ENCODE measurements at places on chromosomes 12 and 14.

GRCh38 chr14:85421186-85421877 is 108.6 kb upstream of the FLRT2 start:
- DNase-seq, result no peak

DNA sequence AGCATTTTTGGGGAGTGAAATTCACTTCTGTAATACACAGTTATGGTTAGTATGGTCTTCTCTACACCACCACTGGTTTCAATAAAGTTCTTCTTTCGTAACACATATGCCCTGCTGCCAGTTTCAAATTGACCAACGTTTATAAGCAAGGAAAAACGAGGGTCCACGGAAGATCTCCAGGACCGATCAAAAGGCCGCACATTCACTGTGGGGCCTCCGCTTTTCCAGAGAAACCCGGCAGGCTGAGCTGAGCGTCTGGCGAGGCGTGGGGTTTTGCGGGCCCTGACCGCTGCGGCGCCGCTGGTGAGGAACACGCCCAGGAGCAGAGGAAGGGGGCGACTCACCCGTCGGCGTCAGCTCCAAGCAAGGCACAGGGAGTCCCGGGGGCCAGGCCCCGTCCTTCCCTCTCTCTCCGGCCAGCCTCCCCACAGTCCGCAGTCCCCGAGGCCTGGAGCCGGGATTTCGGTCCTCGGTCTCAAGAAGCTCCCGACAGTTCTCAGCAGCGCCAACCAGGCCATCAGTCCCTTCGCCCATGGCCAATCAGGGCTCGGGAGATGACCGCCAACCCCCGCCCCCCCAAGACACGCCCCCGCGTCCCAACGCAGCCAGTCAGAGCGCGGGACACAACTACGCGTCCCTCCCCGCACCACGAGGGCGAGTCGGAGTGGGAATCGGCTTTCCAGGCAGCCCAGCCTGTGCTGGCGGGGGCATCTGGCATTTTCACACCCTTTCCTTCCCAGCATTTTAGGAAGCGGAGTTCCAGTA is at the start of gene MTERF2:
Gene MTERF2, minus strand, starts transcription at position 522 of the 765 bp plus-strand sequence. CDS start 8,432 bp downstream, outside the sequence.
- DNase-seq, result peak; percentile 87

- no peak for DNase-seq
These were observed 371.1 kb downstream of the SEC23A start for GRCh38 chr14:38731962-38732361.

DNA sequence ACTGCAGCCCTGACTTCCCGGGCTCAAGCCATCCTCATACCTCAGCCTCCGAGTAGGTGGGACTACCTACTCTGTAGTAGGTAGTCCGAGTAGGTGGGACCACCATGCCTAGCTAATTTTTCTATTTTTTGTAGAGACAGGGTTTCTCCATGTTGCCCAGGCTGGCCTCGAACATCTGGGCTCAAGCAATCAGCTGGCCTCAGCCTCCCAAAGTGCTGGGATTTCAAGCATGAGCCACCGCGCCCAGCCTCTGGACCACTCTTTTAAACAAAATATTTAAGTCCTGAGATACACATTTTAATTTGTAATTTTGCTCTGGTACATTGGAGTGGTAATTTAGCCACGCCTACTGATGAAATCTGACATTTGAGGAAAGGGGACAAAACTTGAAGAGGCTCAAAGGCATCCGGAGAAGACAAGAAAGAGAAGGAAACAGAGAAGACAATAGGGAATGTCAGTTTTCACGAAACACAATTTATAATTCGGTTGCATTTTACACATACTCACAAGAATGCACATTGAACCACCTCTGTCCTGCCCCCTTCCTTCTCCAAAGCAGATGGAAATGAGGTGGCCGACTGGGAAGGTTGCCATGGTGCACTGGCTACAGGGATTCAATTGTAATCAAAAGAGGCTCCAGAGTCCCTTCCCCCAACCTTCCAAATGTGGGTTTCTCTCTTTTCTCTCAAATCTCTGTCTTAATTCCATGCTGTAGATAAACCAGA is 9.7 kb upstream of the TUBA1A start:
- DNase-seq, result no peak

GRCh38 chr12:113459981-113460380 is 11.7 kb downstream of the LHX5 start:
- DNase-seq, result no peak

- DNase-seq, result peak; percentile 73
These were observed at the start of gene PLEK2 for GRCh38 chr14:67411820-67412421. Gene PLEK2 (minus strand): TSS chr14:67412165. CDS start chr14:67412059, 106 bp downstream.

GRCh38 chr12:76263696-76264095 is 84.5 kb downstream of the BBS10 start:
- no peak for DNase-seq

DNA sequence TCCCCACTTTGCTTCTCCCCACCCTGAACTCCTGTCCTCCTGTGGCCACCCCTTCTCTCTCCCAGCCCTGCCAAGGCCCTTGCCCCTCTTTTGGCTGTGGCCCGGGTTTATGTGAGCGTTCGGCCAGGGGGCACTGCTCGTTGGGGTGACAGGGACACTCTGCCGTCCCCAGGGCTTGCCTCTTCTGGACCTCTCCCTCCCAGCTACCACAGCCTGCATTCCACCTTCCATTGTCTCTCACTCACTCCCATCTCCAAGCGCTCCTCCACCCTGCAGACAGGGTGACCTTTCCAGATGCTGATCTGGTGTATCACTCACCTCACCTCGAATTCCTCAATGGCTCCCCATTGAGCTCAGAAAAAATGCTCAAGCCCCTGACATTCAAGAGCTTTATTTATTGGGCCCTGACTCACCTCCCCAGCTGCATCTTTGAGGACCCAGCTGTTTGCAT is 1.4 kb downstream of the SERPINA9 start:
- no peak for DNase-seq

GRCh38 chr12:16962889-16963288 is 356.9 kb upstream of the LMO3 start:
- DNase-seq, result no peak

DNA sequence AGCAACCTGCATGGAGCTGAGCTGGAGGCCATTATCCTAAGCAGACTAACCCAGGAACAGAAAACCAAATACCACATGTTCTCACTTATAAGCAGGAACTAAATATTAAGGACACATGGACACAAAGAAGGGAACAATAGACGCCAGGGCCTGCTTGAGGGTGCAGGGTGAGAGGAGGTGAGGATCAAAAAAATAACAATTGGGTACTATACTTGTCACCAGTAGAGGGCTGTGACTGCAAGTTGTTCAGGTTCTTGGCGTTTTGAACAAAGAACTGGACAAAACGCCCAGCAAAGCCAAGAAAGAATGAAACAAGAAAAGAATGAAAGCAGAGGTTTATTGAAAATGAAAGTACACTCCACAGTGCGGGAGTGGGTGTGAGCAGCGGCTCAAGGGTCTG is 208.5 kb upstream of the NEDD1 start:
- no peak for DNase-seq

DNA sequence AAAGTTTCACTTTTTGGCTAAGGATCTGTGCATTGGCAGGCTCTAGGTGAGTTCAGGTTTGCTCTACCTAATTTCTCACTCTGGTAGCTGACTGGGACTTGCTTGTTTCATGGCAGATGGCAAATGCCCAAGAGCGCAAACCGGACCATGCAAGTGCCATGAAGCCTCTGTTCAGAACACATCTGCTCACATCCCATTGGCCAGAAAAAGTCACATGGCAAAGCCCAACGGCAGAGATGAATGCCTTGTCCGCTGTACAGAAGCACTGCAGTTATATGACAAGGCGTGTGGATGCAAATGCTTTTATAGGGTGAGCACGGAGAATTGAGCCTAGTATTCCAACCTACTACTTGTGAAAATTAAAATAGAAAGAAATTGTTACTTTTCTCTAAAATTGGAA is 202.2 kb upstream of the HMGA2 start:
- no peak for DNase-seq

DNA sequence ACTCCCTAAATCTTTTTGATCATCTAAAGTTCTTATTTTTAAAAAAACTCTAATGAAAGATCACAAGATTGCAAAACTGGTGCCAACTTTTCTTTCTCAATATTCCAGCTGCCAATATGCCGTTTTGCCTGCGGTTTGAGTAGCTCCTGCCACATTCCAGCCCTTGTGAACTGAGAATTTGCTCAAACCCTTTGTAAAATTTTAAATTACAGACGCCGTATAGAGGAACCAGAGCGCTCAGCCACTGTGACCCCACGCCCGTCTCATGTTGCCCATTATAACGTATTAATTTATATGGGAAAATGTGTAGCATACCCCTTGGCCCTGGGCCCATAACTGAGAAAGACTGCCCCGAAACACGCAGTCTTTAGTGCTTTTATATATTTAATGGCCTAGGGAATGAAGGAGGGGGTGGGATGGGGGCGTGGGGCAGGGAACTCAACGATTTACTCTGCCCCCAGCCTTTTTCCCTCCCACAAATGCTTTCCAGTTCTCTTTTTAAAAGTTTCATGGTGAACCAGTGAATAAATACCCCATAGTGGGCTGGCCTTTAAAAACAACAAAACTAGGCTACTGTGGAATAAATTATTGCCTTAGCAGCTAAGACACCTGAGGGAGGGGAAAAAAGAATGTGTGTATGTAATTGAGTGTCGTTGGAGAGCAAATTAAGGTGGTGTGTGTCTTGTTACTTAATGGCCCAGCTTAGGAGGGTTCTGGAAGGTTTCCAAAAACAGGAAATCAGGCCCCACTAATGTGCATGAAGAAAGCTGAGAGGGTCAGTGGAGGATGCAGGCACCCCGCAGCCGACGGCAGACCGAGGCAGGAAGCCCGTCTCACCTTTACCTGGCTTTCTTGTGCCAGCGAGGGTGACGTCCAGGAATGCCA is 45.7 kb upstream of the RFLNA start:
- DNase-seq, result no peak

DNA sequence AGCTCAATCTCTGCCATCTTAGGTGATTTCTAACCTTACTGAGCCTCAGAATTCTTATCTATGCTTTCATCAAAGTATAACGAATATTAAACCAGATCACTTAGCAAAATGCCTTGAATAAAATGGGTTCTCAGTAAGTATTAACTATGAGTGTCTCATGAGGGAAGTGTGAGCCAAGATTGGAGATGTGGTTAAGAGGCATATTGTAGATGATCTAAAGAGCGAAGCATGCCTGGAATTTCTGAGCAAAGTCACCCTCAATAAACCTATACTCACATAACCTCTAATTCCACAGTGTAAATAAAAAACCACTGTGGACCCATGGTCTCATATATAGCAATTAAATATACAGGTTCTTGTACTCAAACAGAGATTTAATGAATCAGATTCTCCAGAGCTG is 193.1 kb upstream of the FSCB start:
- DNase-seq, result no peak

GRCh38 chr14:94175011-94175745 is 1.1 kb downstream of the PPP4R4 start:
- DNase-seq, result peak; percentile 20

DNA sequence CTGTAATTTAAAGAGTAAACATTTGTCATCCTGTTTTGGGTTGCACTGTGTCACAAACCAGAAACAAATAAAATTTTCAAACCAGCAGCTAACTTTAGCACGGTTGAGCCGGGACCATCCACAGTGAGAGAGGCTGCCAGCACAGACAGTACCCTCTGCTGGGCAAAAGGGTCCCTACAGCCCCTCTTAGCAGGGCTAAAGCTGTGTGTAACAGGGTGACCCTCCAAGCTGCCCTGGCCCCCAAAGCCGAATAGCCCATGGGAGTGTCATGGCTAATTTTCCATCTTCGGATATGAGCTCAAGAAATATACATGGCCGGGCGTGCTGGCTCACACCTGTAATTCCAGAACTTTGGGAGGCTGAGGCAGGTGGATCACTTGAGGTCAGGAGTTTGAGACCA is 157.1 kb upstream of the GRIN2B start:
- no peak for DNase-seq

GRCh38 chr14:21322716-21323115 is 42.8 kb downstream of the RPGRIP1 start:
- no peak for DNase-seq

DNA sequence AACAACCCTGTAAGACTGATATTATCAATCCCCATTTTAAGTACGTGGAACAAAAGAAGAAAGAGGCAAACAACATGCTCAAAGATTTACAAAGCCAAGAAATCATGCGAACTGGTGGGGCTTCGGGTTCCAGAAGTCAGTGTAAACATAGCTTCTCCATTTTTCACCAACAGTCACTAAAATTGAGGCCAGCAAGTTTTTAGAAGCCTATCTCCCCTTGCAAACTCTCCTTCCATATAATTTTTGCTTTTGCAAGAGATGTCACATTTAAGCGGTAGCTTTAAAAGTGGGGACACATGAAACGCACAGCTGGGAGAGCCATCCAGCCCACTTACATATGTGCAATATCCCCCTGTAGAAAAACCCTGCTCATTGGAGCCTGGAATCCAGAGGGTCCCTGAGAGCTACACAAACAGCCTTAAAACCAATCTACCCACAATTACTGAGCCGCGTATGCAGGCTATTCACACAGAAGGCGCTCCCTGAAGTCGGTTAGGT is 797 bp downstream of the SLC11A2 start:
- no peak for DNase-seq

DNA sequence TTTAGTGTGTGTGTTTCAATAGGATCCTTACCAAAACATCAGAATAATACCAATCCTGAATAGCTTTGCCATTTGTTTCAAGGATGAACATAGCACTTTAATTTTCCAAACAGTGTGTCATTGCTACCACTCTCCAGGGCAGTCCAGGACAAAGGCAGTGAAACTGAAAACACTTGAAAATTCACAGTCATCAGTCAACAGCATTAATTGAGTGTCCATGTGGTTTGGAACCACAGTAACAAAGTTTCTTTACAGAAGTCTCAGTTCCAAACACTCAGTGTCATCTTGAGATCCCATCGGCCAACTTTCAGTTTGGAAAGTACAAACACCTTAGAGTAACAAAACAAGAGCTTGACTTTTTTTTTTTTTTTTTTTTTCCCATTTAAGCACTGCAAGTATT is 228.4 kb upstream of the SOX5 start:
- no peak for DNase-seq

GRCh38 chr14:55536204-55536708 is 43.8 kb upstream of the KTN1 start:
- no peak for DNase-seq

GRCh38 chr12:40586823-40587222 is 105.4 kb upstream of the CNTN1 start:
- no peak for DNase-seq

DNA sequence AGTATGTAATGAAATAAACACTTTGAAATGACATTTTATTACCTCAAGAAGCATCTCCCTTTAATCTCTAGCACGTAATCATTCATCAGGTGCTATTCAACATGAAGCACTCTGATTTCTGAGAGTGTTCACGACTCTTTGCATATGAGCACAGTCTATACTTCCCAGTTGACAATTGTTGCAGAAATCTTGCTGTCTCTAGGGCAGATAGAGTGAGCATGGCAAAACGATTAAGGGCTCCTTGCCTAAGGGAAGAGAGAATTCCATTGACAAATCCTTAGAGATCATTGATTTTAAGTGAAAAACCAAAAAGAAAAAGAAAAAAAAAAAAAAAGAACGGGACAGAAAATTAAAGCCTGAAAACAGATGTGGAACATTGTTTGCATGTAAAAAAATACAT is 107.6 kb downstream of the C12orf50 start:
- no peak for DNase-seq

- DNase-seq, result peak; percentile 35
These were observed 150.9 kb upstream of the SLC16A7 start for GRCh38 chr12:59444932-59445331.

DNA sequence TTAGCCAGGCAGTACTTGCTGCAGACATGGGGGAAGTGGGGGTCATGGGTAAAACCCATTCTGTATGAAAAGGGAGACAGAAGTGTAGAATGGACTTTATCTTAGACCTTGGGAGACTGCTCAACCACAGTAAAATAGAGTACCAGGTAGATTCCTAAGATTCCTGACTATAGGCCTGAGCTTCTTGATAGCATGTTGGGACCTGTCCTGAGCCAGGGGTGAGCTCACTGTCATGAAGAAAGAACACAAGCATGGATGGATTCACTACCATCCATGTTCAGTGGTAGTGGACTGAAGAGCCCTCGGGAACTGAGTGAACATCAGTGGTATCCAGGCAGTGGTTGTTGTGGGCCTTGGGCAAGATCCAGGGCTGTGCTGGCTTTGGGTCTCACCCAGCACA is 1003.8 kb downstream of the TMTC2 start:
- no peak for DNase-seq
